AG09319 (cell line): ENCODE measurements at places on chromosomes 2 and 18.

GRCh38 chr18:60329131-60329530, 43.4 kb downstream of the MC4R start:
- DNase-seq = no peak

GRCh38 chr2:65465857-65466256, 33.5 kb upstream of the SPRED2 start:
- DNase-seq = no peak

- no peak for DNase-seq
Measured at GRCh38 chr18:28637897-28638296, 461.0 kb upstream of the CDH2 start.

- DNase-seq = no peak
Measured at GRCh38 chr18:3328532-3328931, 66.6 kb downstream of the MYL12B start.

DNA sequence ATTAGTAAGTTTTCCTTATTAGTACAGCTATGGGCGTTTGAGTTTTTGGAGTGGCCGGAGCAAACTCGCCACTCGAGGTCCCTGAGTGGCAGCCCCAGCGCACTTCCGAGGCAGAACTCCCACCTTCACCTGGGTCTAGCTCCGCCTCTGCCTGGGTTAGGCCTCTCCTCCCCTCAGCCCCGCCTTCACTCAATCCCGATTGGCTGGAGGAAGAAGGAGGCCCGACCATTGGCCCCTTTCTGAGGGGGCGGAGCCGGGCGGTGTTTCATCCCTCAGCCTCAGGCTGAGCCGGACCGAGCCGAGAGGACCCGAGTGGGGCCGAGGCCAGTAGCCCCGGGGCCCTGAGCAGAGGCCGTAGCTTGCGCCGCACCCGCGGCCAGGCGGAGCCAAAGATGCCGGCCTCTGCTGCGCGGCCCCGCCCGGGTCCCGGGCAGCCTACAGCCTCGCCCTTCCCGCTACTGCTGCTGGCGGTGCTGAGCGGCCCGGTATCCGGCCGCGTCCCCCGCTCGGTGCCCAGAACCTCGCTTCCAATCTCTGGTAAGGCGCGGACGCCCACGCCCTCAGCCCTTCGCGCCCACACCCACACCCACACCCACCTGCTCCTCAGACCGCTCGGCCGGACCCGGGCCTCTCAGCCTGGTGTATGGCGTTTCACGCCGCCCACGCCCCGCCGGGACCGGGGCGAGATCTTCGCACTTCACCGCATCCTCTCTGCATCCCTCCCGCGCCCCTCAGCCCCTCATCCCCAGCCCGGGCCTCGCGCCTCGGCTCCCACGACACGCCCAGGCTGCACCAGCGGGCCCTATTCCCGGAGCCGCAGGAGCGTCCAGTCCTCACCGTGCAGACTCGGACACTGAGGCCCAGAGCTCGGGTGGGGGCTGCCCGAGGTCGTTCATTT, at the start of gene SEMA4F:
Gene SEMA4F, plus strand, starts transcription at position 263 of the 898 bp plus-strand sequence. Its CDS starts 130 bp downstream, at position 393.
- peak; percentile 78 for DNase-seq

DNA sequence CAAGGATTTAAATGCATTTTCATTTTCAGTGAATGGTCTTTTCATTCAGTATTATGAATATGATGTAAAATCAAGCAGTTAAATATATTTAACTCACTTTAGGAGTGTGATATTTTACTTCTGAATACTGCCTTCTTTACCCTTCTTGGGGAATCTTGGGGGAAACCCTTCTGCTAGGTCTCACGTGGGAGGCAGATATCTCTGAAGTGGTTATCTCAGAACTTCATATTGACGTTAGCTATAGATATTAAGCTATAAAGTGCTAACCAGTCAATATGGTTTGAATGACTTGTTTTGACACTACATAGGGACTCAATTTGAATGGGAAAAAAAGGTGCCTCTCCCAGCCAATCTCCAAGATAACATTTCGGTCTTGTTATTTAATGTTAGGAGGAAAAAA, 9.8 kb downstream of the REL start:
- DNase-seq = no peak

DNA sequence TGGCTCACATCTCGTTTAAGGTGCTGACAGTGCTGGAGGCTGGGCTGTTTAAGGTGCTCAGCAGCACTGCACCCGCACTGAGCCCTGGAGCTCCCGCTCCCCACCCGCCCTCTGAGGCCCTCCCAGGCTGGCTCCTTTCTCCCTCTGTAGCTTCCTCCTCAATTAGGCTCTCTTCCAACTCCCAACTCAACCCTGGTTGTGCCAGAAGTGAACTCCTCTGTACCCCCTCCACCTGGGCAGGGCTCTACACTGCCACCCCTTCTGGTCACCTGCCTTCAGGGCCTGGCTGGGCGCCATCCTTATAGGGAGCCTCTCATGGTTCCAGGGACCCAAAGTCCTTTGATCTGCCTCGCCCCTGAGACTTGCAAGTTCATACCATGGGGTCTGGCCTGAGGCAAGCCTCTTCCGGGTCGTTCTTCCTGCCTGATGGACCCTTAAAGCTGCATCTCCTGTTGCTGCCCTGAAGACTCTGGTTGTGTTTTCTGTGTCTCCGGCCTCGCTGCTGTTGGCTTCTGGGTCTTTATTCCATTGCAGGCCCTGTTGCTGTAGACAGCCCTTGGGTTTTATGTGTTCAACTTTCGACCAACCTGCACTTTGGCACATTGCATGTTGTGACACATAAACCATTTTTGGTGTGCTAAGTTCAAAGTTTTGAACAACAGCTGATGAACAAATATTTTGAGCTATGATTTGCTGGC, 199.6 kb downstream of the LDLRAD4 start:
- DNase-seq = no peak

DNA sequence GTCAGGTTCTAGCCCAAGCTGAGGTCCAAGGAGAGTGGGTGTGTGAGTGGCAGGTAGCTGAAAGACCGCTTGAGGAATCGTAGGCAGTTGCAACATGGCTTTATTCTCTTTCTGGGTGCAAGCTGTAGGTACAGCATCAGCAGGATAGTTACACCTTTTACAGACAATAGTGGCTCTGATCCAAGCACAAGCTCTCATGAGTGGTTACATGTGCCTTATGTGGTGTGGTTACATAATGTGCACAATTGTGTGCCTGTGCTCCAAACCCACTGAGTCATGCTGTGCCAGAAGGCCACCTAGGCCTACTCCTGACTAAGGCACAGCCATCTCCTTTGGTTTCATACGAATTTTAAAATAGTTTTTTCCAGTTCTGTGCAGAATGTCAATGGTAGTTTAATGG, 227.6 kb downstream of the SATB2 start:
- no peak for DNase-seq

DNA sequence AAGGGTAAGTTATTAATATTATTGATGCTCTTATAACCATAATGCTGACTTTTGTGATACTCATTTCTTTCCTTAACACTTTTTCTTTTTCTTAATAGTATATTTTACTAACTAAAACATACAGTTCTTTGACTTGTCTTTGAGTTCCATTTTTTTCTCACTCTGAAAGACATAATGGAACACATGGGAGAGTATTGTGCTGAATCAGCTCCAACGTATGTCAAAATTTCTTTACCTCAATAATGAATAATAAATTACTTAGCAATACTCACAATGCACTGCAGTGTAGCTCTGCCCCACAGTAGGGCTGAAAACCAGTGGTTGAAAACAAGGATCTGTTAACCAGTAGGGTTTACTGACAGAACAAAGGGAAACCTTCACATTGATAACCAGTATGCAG, 40.7 kb downstream of the ACVR1 start:
- no peak for DNase-seq

- DNase-seq = no peak
Measured at GRCh38 chr18:53843113-53843760, 381.2 kb downstream of the MBD2 start.

DNA sequence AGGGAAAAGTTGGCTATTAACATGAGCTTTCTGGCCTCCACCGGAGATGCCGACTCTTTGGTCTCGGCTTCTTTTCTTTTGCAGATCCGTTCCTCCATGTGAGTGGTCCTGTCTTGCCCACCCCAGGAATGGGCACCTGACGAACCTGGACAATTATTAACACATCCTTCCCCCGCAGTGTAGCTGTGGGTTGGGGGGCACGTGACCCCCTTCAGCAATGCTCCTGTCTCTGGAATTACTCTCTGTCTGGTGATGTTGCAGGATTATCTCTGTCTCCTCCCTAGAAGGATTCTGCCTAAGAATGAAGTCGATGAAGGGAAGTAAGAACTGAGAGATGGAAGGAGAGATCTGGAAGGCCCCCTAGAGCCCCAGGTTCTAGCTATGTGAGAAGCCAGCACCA, 115.2 kb upstream of the NPAS2 start:
- DNase-seq = no peak

DNA sequence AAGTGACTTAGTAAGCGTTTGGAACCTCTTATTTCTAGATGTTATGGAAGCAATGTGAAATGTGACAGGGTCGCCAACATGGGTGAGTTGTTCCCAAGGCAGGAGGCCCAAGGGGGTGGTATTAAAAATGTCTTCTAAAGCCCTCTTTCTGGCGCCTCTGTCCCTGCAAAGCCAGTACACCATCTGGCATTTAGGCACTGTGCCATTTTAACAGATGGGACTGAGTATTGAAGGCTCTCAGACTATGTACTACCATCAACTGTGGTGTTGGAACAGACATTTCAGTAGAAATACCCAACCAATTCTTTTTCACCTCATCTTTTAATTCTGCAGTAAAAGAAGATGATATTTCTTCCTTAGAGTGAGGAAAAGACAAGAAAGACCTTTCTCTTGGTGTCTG, 384.5 kb upstream of the MMADHC start:
- DNase-seq = no peak

DNA sequence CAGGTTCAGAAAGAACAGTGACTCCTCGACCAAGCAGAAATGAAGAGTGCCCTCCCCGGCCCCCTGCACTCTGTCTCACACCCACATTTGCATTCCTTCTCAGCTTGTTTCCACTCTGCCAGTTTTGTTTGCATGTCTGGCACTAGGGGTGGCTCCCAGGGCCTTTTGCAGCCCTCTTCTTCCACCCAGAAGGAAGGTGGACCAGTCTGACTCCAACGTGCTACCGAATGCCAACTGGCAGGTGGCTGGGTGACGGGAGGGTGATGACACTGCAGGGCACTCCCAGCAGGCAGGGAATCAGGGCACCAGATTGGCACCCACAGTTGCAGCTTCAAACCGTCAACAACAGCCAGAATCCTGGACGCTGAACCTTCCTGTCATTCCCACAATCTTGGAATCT, 371.1 kb downstream of the TXNL1 start:
- no peak for DNase-seq

GRCh38 chr2:218567797-218568189, 358 bp downstream of the USP37 start:
- no peak for DNase-seq

GRCh38 chr18:78939734-78940494, 39.7 kb upstream of the SALL3 start:
- DNase-seq = no peak

DNA sequence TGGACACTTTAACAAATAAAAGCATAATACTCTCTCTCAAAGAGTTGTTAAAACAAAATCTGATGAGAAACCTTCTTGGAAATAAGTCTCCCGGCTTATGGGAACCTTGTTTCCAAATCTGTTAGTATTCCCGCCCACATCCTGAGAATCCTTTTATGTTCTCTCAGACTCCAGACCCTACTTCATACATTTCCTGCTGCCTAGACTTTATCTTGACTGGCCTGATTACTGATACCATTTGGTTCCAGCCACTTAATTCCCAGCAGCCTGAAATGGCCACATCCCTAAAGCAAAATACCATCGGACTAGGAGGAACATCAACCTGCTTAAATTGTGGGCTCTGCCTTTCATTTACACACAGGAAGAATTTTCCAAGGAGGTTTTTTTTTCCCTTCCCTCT, 79.1 kb upstream of the CYP1B1 start:
- DNase-seq = no peak

GRCh38 chr2:217150236-217150635, 290.4 kb upstream of the TNP1 start:
- no peak for DNase-seq

- DNase-seq = no peak
Measured at GRCh38 chr2:24730481-24730880, 62.7 kb downstream of the PTRHD1 start.

DNA sequence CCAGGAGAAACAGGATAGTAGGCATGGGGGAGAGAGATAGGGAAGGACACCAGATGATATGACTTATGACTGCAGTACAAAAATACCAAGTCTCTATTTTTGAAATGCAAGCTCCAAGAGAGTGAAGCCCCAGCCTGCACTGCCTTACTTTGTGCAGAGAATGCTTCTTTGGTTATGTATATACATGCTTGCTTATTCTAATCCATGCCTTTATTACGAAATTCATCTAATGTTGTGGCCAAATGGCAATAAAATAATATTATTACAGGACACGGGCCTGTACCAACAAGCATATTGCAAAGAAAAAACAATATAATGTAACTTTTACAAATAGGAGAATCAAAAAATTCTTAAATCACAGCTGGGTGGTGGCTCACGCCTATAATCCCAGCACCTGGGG, 110.8 kb downstream of the BCL11A start:
- no peak for DNase-seq

- DNase-seq = no peak
Measured at GRCh38 chr2:144198116-144198515, 321.8 kb downstream of the ZEB2 start.

GRCh38 chr2:238853721-238854120, 5.8 kb downstream of the TWIST2 start:
- no peak for DNase-seq

DNA sequence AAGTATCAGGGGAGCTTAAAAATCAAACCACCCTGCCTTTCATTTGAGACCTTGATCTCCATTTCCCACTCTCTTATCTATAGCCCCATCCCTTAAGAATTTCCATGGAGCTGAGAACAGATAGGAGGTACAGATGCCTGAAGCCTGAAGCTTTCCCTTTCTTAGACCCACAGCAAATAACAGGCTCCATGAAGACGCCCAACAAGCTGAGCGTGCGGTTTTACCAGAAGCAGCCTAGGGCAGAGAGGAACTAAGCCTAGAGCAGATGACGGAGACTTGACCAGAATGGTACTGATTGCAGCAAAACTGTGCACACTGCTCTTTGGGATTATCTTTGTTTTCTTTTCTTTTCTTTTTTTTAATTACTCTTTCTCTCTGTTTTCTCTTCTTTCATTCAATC, 1.7 kb upstream of the ERBB4 start:
- DNase-seq = no peak

GRCh38 chr2:96185516-96185915, 23.1 kb downstream of the STARD7 start:
- DNase-seq = no peak

- no peak for DNase-seq
Measured at GRCh38 chr2:24819442-24820174, 26.4 kb downstream of the CENPO start.

GRCh38 chr2:195859513-195859912, 202.5 kb downstream of the SLC39A10 start:
- no peak for DNase-seq
